Mucosa of gallbladder (tissue), 1 donor: ENCODE measurements at places on chromosomes 5 and 9. TPM values are rescaled to one million over a fixed set of nuclear protein-coding genes. Genes with fewer than 3 reads are reported as not detected.
A peak's percentile ranks its signal among the peaks of the same experiment; 100 is the strongest.

DNA sequence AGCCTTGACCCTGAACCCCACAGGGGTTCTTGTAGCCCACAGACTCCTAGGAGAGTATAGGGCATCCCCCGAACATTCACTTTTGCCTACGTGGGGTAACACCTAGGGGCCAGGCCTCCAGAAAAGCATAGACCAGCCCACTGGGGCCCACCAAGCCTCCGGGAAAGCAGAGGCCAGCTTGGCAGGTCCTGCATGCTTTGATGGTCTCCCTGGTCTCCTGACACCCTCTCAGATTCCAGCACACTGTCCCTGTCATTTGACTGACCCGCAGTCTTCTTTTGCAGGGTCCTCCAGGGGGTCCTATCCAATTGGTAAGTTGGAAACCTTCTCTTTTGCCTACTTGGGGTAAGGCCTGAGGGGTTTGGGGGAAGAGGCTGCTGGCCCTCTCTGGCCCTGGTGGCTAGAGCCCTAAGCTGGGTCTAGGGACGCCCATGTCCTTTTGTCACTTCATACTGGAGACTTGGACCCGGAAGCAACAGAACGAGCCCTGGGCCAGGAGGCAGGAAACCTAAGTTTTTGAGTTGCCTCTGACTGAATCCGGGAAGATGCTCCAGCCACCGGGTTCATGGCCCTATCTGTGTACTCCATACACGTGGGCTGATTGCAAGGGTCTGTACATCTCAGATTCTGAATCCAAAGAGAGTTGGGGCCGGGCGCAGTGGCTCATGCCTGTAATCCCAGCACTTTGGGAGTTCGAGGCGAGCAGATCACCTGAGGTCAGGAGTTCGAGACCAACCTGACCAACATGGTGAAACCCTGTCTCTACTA is 20.9 kb upstream of the ORM1 start:
- DNase-seq, result peak; percentile 2

CCNJL gene
- total RNA-seq, result 1.3 TPM

- no peak for DNase-seq
These were observed 381.5 kb upstream of the KLF4 start for GRCh38 chr9:107870927-107871680.

GRCh38 chr5:490116-491106 is 33.8 kb downstream of the SLC9A3 start:
- no peak for DNase-seq

PCDHGA11 gene
- 4.2 TPM for total RNA-seq

DNA sequence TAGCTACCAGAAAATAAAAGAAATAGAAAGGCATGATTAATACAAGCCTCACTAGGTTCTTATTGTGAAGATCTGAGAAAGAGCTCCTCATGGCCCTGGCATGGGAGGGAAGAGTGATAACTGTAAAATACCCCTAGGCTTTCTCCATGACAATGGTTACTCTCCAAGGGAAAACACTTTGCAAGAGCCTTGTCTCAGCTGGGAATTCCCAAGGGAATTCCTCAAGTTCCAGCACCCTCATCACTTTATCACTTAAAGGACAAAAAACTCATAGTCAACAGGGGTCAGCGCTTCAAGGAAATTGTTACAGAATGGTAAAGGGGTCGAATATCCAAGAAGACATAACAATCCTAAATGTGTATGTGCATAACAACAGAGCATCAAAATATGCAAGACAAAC is 21.2 kb downstream of the SYK start:
- DNase-seq, result no peak
